ENCODE measurements at places on chromosomes 1 and 21.
A peak's percentile ranks its signal among the peaks of the same experiment; 100 is the strongest.

DNA sequence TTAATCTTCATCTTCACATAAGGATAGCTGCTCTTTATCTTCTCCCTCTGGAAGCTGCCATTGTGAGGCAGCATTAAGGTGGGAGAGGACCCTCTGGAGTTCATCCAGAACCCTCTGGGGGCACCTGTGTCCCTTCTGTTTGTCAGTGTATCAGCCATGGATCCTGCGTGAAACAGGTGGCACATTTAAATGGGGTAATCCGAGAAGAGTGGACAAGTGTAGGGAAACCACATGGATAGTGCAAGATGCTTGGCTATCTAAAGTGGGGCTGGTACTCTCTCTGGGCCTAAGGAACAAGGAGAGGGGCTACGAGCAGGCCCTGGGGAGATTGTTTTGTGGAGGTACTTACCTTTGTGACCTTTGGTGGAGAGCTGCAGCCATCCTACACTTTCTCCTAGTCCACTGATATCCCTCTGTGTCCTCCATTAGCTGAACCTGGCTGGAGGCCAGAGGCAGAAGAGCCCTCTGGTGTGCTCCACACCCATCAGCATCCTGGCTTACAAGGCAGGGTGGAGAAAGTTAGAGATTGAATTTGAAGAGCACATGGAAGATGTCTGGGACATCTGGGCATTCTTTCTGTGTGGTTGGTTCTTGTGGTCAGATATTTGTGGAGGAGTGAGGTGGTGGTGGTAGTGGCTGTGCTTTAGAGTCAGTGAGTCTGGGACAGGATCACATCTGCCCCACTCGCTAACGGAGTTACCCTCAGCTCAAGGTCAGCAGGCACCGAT is 117.7 kb downstream of the FGGY start:
- DNase-seq, result no peak

DNA sequence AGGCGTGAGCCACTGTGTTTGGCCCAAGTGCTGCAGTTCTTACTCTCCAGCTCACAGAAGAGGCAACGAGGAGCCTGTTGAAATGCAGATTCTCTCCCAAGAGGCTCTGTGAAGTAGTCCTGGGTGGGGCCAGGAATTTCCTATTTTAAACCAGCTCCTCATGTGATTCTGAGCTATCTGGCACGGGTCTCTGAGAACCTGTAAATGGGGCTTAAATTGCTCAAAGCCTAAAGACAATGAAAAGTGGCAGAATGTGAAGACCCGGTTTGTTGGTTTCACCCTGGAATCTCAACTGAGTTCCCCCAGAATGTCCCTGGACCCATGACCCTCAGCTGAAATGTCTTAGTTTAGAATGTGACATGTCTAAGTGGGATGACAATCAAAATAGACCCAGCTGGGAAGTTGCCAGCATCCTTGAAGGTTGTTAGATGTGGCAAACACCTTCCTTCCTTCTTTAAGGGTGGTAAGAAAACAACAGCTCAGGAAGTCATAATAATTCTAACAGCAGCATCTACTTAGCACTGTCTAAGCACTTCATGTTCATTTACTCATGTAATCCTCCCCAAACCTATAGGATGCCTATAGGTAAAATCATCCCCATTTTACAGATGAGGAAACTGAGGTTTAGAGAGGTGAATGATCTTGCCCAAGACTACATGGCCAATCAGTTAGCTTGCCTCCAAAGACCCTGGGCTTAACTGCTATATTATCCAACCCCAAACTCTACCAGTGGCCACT is 20.9 kb upstream of the ATP5PO start:
- no peak for DNase-seq

GRCh38 chr1:19397217-19397945 is 85.3 kb downstream of the SLC66A1 start:
- DNase-seq, result no peak

DNA sequence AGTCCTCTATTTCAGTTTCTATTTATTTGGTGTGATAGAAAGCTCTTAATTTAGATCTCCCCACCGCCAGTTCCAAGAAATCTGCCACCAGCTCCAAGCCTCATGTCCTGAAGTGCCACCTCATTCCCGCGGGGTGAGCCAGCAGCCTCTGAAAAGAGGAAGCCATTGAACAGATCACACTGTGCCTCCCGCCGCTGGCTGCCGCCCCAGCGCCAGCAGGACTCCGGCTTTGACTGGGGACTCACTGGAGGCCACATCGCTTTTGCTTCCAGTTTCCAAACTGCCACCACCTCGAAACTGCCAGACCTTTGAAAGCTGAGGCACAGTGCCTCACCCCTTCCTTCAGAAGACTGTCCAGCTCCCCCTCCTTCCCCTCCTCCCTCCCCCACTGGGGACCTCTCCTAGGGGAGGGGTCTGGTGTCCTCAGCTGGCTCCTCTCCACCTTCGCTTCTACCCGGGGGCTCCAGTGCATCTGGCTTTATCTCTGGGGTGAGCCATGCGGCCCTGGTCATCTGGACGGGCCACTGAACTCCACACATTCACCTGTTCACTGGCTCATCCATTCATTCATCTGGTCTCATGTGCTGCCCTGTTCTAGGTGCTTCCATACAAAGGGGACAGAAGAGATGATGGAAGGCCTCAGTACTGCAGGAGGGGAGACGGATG is 58.9 kb downstream of the VPS26C start:
- peak; percentile 40 for DNase-seq

- DNase-seq, result no peak
Measured at GRCh38 chr21:20425856-20426255, 572.4 kb upstream of the NCAM2 start.

GRCh38 chr1:111739925-111740765 is 950 bp upstream of the INKA2 start:
- DNase-seq, result peak; percentile 89

DNA sequence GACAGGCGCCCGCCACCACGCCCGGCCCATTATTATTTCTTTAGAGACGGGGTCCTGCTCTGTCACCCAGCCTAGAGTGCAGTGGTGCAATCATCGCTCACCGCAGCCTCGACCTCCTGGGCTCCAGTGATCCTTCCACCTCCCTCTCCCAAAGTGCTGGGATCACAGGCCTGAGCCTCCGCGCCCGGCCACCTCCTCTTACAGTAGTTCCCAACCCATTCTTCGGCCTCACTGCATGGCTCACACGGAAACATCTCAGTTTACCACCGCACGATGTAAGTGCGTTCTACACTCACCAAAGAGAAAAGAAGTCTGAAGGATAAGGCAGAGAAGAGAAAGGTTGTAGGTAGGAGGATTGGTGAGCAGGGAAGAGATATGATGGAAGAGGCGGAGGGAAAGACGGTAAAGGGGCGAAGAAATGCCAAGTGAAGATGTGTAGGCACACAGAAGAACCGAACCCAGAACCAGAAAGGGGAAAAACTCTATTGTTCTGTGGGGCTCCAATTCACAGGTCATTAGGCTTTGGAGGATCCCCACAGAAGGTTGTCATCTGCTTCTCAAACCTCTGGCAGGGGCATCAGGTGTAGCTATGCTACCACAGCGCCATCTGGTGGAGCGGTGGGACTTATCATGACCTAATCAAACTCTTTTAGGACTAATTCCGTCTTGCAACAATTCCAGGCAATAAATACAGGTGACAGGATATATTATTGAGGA is 504.2 kb downstream of the SMYD3 start:
- peak; percentile 68 for DNase-seq

GRCh38 chr21:38753114-38753513 is 52.6 kb upstream of the ETS2 start:
- no peak for DNase-seq

GRCh38 chr1:199550199-199551065 is 477.1 kb upstream of the NR5A2 start:
- no peak for DNase-seq

GRCh38 chr1:47816325-47817071 is 180.7 kb downstream of the TRABD2B start:
- DNase-seq, result no peak

- no peak for DNase-seq
Measured at GRCh38 chr1:61109158-61109557, 26.8 kb downstream of the NFIA start.
